Activated CD8-positive, alpha-beta memory T cell treated with anti-CD3 and anti-CD28 coated beads for 36 hours (primary cell): ENCODE measurements at places on chromosomes 7 and 10. TPM values are rescaled to one million over a fixed set of nuclear protein-coding genes. Genes with fewer than 3 reads are reported as not detected.

Gene NCF1
- 0.25 TPM for total RNA-seq

Gene TLX1
- not detected for total RNA-seq

Gene LRRC4
- total RNA-seq = 0.13 TPM

Gene ABCC2
- 0.91 TPM for total RNA-seq

Gene TSC22D4
- total RNA-seq = 95.0 TPM

Gene LHPP
- 5.5 TPM for total RNA-seq

Gene TMEM184A
- not detected for total RNA-seq

Gene PSD
- total RNA-seq = 4.9 TPM

Gene CTAGE15
- 0.42 TPM for total RNA-seq

Gene FGF8
- not detected for total RNA-seq

Gene VWDE
- total RNA-seq = 0.84 TPM
